ENCODE measurements at places on chromosomes 5 and 9. TPM values are rescaled to one million over a fixed set of nuclear protein-coding genes. Genes with fewer than 3 reads are reported as not detected.
A peak's percentile ranks its signal among the peaks of the same experiment; 100 is the strongest.

DNA sequence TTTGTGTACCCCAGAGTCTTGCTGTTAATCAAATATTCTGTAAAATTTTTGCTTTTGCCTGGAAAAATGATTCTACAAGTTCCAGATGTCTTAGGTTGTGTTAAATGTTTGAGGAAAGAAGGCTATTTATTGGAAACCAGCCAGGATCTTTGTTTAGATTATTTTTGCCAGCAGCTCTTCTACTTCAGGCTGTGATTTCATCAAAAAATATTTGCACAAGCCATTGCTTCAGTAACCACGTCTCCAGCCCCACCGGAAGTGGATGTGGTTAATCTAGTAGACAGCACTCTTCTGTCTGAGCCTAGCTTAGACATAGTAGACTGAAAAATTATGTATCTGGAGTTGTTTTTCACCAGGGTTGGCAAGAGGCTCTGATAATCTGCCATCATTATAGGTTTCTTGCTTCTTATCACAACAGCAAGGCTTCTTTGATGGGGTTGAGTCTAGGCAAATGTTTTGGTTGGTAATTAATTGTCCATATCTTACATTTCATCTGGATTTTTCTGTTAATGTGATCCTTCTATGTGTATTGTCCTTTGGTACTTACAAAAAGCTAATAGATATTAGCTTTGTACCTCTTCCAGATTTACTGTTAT, 17.1 kb downstream of the KCTD16 start:
- DNase-seq = peak; percentile 78

The TYRP1 gene
- total RNA-seq = 5.6 TPM

The ADAMTS2 gene
- total RNA-seq = 51.6 TPM

DNA sequence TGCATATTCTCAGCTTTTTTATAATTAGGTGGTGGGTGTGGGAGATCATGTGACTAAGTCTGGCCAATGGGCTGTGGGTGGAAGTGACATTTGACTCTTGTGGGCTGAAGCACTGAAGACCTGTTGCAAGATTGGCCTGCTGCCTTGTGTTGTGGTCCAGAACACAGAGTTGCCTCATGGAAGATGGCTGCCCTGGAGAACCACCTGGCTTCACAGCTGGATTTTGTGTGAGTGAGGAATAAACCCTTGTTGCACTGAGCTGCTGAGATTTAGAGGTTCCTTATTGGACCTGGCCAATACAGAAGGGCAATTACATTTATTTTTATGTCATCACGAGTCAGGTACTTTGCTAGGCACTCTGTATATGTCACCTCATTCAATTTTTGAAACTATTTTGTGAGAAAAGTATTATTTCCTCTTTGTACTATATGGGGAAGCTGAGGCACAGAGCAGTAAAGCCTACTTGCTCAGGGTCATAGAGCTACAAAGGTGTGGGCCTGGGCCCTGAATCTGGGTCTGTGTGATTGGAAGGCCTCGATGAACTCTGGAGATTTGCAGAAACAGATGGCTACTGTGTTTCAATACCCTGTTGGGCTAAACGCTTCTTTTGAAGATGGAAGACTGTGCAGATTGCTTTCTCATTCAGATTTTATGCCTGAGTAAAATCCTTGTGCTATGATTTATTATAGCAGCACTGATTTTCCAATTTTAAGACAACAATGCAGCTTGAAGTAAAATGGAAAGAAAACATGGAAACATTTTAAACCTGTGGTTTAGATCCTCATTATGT, 71.2 kb upstream of the TBC1D2 start:
- no peak for DNase-seq

The NRARP gene
- total RNA-seq = 15.2 TPM

DNA sequence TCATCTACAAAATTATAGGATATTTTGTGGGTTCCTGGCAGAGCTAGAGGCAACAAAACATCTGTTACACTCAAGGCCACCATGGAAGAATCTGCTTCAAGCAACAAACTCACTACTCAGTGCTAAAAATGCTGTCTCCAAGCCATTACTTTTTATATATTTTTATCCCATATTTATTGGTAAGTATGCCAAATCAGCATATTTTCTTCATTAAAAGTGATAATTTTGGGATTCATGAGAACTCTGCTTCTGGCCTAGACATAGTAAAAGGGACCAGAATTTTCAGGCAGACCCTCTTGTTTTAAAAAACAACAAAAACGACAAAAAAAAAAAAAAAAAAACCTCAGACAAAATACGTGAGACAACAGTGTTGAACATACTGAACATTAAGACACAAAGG, 236.0 kb downstream of the EDIL3 start:
- no peak for DNase-seq

DNA sequence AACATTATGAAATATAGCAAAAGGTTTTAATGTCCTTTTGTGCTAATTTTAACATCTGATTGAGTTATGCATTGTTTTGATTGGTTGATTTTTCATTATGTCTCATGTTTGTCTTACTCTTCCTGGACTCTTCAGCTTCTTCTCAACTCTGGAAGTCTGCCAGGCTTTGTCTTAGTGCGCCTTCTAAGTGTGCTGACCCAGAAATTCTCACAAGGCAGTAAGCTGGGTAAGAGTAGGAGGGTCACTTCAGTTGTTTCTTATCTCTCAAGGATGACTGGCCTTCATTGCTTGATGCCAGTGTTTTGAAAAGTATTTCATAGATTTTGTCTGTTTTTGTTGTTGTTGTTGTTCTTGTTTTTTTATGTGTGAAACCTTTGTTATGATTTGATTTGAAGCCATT, 59.2 kb downstream of the RIC1 start:
- DNase-seq = no peak

- no peak for DNase-seq
These were observed 25.9 kb downstream of the SUSD1 start for GRCh38 chr9:112149211-112149610.

DNA sequence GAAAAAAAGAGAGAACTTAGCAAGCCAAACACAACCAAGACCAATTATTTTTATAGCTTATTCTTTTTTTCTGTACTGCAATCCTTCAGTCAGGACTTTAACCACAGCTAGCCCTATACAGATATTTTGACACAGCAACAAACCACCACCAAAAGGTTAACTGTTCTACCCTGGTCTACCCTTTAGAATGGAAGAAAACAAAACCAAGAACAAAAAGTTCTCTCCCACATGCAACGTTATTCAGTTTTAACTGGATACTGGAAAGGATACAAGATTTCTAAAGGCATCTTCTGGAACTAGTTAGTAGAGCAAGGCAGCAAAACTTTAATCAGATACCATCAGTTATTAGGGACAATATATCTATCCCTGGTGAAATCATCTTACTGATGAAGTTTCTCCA, 32.6 kb downstream of the ECPAS start:
- DNase-seq = no peak

GRCh38 chr5:159911349-159911748, 4.9 kb upstream of the ADRA1B start:
- DNase-seq = no peak

DNA sequence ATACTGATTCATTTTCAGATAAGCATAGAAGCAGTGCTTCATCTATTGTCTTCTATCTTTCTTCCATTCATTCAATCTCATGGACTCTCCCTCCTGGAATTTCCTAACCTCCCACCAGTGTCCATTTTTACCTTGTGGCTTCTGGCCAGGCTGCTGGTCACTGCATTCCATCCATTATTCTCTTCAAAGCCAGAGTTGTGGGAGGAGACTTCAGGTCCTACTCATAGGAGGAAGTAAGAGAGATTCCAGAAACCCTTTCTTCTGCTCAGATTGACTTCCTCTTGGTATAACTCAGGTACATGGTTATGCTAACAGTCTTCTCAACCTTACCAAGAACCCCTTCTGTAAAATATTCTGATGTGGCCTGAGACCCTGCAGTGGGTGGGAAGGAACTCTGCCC, 153.3 kb upstream of the SLC12A2 start:
- no peak for DNase-seq

The PCDHGB6 gene
- total RNA-seq = 4.3 TPM

The ANXA6 gene
- total RNA-seq = 188 TPM

GRCh38 chr5:136768457-136768856, 403.1 kb upstream of the TRPC7 start:
- no peak for DNase-seq

GRCh38 chr9:83956436-83957247, 23.4 kb downstream of the HNRNPK start:
- peak; percentile 86 for DNase-seq

DNA sequence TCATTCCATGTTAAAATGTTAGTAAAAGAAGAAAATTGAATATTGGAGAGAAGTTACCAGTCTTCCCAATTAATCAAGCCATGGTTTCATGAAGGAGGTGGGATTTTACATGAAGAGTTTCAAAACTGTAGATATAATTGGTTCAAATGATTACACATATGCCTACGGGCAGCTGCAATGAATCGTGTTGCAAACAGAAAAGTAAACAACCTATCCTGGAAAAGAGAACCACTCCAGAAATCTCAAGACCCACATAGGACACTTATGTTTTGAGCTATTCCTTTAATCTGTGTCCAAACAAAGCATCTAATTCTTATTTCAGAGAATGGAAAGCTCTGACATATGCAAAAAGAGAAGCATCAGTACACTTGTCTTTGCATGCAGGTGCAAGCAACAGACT, 340.2 kb downstream of the NDUFS4 start:
- peak; percentile 28 for DNase-seq

DNA sequence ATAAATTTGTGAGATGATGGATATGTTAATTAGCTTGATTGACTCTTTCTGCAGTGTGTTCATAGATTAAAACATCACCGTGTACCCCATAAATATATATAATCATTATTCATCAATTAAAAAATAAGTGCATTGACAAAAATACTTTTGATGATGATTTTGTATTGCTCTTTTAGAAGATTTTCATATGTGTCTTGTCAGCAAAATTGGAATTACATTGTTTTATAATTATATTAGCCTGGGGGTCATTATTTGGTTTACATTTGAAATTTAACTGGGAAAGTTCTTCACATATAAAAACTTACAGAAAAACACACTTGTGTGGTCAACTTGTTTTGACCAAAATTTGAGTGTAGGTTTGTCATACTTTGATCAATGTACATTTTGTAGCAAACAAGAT, 614.6 kb upstream of the ITGA1 start:
- no peak for DNase-seq

The NSG2 gene
- 0.34 TPM for total RNA-seq

DNA sequence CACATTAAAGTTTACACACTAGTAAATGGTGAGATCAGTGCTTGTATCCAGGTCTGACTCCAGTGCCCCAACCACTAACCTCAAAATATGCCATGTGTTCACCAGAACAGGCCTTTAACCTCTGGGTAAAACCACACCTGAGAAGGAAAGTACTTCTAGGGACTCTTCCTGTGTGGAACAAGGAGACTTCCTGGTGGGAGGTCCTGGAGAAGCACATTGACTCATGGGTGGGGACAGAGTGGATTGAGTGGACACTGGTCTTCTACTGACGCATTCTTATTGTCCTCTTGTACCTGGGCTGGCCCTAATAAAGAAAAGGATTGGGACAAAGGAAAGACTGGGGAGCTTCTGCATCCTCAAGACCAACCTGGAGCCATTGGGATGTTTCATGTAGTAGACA, 43.4 kb downstream of the ANGPTL2 start:
- DNase-seq = no peak

DNA sequence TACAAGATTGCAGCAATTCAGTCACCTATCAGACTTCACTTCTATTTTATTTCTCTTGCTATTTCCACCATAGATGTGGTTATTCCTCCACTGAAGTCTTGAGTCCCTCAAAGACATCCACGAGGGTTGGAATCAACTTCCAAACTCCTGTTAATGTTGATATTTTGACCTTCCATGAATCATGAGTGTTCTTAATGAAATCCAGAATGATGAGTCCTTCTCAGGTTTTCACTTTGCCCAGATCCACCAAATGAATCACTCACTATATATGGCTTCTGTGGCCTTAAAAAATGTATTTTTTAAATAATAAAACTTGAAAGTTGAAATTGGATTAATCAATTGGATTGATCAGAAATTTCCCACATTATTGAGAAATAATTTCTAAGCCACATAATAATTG, 1821.0 kb downstream of the EFNA5 start:
- no peak for DNase-seq

GRCh38 chr9:15300218-15300617, 6.8 kb downstream of the TTC39B start:
- no peak for DNase-seq

GRCh38 chr5:54113060-54113459, 197.3 kb downstream of the ARL15 start:
- no peak for DNase-seq

- no peak for DNase-seq
These were observed 14.2 kb upstream of the TTLL11 start for GRCh38 chr9:122107291-122107805.

The ISL1 gene
- total RNA-seq = not detected

DNA sequence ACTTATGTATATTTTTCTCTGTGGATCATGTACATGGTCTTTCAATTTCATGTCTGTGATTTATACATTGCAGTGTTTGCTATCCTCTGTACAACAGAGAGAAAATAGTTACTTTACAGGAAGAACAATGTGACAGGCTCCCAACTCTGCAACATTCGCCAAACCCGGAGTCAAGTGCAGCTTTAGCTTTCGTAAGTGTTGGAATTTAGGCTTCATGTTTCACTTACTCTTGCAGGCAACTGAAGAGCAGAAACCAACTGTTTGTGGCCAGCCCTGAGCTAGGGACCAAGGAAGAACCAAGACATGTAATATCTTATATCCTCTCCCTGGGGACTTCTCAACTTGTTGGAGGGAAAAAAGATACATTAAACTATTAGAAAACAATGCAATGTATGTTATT, 147.9 kb downstream of the C5orf15 start:
- peak; percentile 53 for DNase-seq

DNA sequence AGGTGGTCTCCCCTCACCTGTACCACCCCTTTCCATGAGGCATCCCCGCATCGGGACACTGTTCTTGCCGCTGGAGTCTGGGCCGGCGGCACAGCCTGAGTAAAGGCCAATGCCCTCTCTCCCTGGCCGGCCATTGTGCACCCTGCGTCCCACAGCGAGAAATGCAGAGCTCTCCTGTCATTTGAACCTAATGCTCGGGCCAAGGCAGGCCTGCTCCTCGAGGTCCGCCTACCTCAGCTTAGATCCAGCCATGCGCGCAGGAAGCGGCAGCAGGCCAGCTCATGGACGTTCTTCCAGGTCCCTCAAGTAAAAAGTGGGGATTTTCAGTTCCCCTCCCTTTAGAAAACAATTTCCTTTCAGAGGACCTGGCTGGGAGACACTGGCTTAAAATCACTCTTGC, 135.0 kb downstream of the HSD17B3 start:
- DNase-seq = no peak

GRCh38 chr5:158679221-158679641, 420.5 kb downstream of the EBF1 start:
- no peak for DNase-seq

DNA sequence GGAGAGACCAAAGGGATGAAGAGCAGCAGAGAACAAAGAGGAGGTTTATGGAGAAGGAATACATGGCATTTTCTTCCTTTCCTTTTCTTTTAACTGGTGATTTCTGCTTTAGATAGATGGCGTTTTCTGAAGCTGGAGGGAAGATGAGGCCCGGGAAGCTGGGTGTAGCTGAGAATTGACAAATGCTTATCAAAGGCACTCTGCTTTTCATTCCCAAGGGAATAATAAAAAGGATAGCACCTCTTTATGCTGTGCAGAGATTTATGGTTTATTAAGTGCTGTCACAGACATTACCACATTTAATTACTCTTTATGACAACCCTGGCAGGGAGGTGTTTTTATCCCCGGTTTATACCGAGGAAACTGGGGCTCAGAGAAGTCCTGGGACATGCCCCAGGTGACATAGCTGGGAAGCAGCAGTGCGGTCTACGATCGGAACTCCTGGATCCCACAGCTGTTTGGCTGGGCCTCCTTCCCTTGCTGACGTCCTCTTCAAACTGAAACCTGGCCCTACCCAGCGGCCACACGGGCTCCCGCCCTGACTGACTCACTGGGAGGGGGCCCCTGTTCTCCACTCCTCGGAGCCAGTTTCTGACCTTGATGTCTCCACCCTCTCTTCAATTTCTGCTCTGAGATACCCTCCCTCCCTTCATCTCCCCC, 8.2 kb upstream of the EPB41L4B start:
- DNase-seq = peak; percentile 57
